ENCODE measurements at places on chromosomes 2 and 18.

- no peak for DNase-seq
These were observed 64.8 kb downstream of the NCAPH start for GRCh38 chr2:96400049-96401000.

- no peak for DNase-seq
These were observed 238.7 kb downstream of the TGIF1 start for GRCh38 chr18:3688690-3689089.

- no peak for DNase-seq
These were observed 45.9 kb downstream of the FOSL2 start for GRCh38 chr2:28438532-28439063.

GRCh38 chr2:138030459-138030858 is 66.2 kb downstream of the HNMT start:
- DNase-seq = no peak

DNA sequence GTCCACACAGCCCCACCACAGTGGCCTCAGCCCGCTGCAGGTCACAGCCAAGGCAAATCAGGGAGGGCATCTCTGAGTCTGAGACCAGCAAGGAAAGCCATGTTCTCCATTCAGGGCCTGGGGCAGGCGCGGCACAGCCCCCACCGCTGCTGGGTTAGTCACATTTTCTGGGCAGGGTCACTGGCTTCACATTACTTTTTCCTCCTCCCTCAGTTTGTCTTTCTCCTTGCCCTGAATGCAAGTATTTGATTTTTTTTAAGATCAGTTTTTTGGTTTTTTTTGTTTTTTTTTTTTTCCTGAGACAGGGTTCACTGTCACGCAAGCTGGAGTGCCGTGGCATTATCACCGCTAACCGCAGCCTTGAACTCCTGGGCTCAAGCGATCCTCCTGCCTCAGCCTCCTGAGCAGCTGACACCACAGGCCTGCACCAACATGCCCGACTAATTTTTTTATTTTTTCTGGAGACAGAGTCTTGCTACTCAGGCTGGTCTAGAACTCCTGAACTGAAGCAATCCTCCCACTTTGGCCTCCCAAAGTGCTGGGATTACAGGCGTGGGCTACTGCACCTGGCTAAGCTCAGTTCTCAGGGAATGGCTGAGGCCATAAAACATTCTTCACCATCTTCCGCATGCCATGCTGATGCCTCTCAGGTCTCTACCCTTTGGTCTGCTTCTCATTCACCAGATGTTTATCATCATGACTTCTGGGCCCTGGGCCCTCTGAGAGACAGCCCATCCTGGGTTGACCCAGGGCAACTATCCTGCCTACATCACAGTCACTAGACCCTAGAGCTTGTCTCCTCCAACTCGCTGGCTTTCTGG is 628 bp upstream of the CAPG start:
- DNase-seq = no peak

DNA sequence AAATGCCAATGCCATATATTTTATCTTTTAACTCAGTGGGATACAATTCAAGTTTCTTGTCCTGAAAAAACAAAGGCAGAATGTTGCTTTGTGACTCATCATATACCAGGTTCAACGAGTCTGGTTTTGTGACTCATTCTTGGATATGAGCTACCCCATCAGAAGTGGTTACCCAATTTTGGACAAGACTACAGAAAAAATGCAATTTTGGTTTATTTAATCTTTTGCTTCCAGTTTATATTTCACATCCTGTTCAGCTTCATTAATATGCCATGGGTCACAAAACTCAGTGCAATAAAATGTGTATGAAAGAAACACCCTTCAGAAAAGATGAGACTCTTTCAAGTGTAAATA is 25.0 kb downstream of the FN1 start:
- DNase-seq = peak; percentile 21

GRCh38 chr2:80102026-80102425 is 202.5 kb downstream of the LRRTM1 start:
- no peak for DNase-seq

DNA sequence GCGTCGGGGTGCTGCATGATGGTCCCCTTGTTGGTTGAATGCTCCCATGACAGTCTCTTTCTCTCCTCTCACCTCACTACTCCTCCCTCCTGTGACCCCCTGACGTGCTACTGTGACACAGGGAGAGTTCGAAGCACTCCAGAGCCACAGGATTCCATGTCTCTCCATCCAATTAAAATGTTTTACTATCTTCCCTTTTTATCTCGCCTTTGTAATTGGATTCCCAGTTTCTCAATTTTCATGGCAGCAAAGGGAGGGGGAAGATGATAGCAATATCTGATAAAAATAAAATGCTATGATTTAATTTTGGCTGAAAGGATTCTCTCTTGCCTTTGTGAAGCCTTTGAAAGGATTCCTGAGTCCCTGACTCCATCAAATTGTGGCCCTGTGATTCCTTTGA is 271.9 kb upstream of the SLC14A2 start:
- DNase-seq = no peak

GRCh38 chr2:17800219-17800618 is 16.0 kb upstream of the MSGN1 start:
- DNase-seq = no peak

DNA sequence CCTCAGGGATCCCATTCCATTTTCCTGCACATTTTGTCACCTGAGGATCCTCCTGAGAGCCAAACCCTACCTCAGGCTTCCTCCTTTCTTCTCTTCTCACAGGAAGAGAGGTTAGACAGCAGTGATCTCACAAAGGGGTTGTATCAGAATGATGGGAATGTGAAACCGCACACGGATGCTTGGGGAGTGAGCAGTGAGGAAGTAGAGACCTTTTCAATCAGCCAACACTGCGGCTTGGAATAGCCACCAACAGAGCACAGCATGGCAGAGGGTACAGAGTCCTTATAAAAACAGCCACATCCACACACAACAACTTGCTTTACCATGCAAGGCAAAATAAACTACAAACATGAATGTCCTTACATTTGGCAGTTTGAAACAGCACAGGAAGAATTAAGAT is 8.7 kb downstream of the TMEM182 start:
- DNase-seq = no peak

DNA sequence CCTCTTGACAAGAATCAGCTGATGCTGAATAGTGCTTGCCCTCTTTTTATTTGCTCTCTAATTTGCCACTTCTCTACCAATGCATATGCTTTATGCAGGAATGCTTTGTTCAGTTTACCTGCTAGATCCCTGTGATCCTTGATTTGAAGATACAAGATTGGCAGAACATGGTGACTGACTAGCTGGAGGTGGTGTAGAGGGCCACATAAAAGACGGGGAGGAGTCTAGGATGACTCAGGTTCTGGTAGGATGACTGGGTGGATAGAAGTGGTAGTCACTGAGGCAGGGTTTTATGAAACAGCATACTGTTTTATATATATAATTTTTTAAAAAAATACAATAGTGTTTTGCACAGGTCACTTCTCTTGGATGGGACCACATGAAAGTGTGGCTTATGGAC is 6.3 kb upstream of the ADGRF3 start:
- DNase-seq = no peak

DNA sequence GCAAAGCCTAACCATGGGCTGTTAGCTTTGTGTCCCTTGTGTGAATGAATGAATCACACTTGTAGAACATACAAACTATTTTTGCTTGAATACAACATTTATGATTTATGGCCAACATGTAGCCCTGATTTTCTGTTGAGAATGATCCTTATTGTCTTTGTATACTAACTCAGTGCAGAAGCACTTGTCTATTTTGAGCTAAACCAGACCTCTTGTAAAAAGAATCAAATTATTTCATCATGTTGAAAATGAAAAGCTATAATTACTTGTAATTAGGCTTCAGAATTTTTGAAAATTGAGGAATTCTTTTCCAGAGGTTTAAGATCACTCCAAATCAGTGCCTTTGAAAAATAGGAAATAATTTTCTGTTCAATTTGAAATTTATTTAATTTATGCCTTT is 85.9 kb downstream of the ZNF407 start:
- DNase-seq = no peak

DNA sequence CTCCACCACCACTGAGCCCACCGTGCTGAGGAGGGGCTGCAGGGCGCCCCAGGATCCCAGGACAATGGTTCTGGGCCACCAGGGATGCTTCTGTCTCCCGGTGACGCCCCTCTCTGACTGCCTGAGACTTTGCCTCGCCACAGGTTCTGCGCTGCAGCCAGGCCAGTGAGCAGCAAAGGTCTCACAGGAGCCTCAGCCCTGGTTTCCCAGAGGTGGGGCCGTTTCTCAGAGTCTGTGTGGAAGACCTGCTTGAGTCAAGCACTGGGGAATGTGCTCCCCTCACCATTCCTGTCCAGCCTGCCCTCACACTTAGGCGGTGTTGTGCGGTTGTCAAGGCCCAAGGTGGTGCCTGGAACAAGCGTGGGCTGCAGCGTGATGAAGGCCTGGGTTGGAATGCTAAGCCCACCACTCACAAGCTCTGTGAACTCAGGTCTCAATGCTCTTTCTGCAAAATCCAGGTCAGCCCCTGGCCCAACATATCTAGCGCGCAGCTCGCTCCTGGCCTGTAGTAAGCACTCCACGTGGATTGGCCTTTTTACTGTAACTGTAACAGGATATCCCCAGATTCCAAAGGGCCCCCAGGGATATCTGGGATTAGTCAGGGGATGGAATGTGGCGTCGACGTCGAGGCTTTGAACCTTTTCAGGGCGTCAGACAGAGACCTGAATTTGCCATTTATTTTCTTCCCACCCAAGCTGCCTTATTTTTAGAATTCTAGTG is 47.6 kb downstream of the PLB1 start:
- DNase-seq = no peak

DNA sequence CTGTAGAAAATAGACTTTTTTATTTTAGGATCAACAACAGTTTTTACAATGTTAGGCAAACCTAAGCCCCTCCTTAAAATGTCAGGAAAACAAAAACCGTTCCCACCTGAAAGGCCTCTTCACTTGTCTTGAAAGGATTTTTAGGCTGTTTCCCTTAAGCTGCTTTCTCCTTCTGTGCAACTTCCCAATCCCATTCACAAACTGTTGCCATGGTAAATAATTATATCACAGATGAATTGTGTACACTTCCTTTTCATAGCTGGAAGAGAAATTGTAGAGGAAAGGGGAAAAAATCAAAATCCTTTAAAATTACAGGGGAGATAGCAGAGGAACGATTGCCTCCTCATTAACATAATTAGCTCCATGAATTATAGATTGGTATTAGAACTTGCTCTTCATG is 1488.0 kb upstream of the CELF4 start:
- DNase-seq = no peak

GRCh38 chr2:137800386-137800785 is 163.9 kb upstream of the HNMT start:
- DNase-seq = no peak

GRCh38 chr2:134348760-134349159 is 94.9 kb downstream of the MGAT5 start:
- DNase-seq = no peak

GRCh38 chr2:74252862-74253261 is 54.4 kb downstream of the MTHFD2 start:
- no peak for DNase-seq

GRCh38 chr18:64091526-64091925 is 57.4 kb downstream of the LINC00305 start:
- no peak for DNase-seq

- DNase-seq = no peak
These were observed 333.1 kb downstream of the RND3 start for GRCh38 chr2:150154308-150154797.

GRCh38 chr2:71995067-71995665 is 152.5 kb downstream of the CYP26B1 start:
- DNase-seq = peak; percentile 8

- no peak for DNase-seq
These were observed 2.0 kb upstream of the CAPN14 start for GRCh38 chr2:31219131-31219969.

DNA sequence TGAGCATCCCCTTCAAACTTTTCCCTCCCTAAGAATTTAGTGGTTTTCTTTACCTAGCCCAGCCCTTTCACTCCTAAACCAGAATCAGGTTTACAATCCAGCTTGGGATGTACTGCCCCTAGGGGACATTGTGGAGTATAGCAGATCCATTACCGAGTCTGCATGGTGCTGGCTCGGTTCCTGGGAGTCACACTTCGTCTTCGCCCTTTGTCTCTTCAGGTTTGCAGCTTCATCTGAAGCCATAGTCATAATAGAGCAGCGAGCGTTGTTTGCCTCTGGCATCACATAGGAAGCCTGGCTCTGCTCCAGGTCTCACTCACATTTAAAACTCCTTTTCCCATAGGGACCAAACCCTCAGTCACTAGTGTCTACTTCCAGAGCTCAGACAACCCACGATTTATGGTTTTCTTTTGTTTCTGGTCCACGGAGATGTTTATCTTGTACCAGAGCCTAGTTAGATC is 16.8 kb upstream of the LYPD6 start:
- DNase-seq = no peak

- DNase-seq = no peak
These were observed 89.8 kb upstream of the TEX51 start for GRCh38 chr2:126808929-126809328.

DNA sequence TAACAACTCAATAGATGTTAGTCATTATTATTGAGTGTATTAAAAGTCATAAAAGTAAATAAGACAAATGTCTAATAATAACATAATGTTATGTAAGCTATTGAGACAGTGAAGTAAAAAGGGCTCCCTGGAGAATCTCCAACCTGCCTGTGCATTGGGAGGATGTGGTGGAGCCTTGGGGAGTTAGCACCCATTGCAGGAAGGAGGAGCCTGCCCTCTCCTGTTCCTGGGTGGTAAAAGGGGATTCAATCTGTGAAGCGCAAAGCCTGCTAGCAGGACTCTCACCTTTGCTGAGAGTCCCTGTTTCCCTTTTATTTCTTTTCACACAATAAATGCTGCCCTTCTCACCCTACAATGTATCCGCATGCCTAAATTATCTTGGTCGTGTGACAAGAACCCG is 206.1 kb downstream of the RAB3GAP1 start:
- DNase-seq = no peak

DNA sequence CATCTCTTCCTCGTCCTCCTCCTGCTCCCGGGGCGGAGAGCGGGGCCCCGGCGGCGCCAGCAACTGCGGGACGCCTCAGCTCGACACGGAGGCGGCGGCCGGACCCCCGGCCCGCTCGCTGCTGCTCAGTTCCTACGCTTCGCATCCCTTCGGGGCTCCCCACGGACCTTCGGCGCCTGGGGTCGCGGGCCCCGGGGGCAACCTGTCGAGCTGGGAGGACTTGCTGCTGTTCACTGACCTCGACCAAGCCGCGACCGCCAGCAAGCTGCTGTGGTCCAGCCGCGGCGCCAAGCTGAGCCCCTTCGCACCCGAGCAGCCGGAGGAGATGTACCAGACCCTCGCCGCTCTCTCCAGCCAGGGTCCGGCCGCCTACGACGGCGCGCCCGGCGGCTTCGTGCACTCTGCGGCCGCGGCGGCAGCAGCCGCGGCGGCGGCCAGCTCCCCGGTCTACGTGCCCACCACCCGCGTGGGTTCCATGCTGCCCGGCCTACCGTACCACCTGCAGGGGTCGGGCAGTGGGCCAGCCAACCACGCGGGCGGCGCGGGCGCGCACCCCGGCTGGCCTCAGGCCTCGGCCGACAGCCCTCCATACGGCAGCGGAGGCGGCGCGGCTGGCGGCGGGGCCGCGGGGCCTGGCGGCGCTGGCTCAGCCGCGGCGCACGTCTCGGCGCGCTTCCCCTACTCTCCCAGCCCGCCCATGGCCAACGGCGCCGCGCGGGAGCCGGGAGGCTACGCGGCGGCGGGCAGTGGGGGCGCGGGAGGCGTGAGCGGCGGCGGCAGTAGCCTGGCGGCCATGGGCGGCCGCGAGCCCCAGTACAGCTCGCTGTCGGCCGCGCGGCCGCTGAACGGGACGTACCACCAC is 2.1 kb downstream of the GATA6 start:
- no peak for DNase-seq

- DNase-seq = no peak
These were observed 105.6 kb upstream of the CD302 start for GRCh38 chr2:159903443-159904126.
